ENCODE measurements at places on chromosomes 3 and 15.

DNA sequence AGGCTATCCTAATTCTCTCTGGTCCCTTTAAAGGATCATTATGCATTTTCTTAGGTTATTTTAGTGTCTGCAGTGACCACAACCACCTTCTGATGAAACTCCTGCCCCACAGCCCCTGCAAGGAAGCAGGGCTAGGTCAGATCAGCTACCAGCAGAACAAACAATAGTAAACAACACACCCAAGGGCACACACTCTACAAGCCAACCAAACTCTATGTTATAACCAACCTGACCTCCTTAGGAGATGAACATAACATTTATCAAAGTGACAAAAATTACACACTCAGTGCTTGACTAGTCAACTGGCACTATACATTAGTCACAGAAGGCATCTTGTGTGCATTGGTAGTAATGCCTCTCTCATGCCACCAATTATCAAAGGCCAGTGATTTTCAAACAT, 17.3 kb downstream of the DENND6A start:
- no peak for DNase-seq

DNA sequence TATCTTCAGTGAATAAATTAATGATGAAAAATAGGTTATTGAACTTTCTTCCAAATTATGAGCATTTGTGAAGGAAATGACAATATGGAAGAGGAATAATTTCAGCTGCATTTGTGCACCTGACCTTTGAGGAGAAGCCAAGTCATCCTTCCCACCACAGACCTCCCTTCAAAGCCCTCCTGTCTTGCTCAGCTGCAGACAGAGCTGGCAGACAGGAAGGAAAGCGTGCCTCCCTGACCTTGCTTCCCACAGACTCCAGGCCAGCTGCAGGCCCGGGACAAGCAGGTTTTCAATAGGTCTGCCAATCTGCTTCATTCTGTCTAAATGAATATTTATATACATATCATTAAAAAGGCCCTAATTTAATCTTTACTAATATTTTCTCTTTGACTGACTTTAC, 152.9 kb upstream of the RBMS3 start:
- DNase-seq = no peak

- no peak for DNase-seq
Measured at GRCh38 chr15:98524838-98525660, 123.3 kb upstream of the IGF1R start.

DNA sequence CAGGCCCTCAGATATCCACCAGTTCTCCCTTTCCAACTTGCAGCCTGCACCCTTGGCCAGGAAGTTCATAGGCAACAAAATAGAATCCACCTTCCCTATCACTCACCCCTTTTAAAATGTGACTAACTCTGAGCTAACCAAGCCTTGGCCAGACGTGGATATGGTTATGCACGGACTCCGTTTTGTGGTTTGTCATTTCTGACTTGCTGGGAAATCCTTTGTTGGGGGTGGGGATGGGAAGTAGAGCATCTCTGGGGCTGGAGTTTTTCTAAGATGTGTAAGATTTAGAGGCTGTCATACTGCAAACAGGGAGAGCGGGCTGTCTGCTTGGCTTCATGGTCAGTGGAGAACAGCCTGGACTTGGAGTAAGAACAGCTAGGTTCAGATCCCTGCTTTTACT, 62.6 kb downstream of the SMAD3 start:
- no peak for DNase-seq

DNA sequence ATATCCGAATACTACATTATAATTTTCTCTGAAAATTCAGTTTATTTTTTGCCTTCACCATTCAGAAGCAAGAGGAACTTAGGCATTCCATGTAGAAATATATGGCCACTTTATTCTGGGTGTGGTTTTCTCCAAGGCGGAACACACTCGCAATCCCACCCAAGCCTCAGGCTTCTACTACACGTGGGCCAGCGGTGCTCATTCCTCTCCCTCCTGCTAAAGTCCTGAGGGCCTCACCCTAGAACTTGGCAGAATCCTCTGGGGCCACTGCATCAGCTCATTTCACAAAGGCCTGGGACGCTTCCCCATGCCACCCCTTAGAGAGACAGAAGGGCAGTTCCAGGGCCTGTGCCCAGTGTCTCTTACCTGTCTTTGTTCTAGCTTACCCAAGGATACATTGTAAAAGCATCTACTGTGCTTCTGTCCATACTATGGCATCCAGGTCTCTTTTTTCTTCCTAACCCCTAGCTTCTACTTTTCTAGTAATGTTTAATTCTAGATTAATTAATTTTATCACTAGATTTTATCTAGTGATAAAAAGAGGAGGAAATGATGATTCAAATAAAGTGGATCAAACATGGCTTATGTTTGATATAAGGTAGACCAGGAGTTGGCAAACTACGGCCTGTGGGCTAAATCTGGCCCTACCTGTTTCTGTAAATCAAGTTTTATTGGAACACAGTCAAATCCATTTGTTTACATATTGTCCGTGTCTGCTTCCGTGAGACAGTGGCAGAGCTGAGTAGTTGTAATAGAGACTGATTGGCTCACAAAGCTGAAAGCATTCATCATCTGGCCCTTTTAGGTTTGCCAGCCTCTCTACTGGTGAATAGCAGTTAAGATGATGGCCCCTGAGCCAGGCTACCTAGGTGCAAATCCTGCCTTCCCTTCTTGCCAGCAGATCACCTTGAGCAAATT, 29.8 kb downstream of the LARS2 start:
- no peak for DNase-seq

GRCh38 chr15:71136159-71136783, 21.0 kb downstream of the THSD4 start:
- no peak for DNase-seq

GRCh38 chr3:178709051-178709450, 172.8 kb downstream of the KCNMB2 start:
- no peak for DNase-seq

DNA sequence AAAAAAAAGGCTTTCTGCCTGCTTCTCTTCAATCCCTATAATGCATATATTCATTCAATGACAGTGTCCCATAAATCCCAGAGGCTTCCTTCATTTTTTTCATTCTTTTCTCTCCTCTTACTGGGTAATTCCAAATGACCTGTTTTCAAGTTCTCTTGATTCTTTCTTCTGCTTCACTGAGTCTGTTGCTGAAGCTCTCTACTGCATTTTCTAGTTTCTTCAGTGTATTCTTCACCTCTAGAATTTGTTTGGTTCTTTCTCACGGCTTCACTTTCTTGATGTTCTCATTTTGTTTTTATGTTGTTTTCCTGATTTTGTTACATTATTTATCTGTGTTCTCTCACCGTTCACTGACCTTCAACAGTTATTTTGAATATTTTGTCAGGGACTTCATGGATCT, 141.6 kb downstream of the SCAPER start:
- DNase-seq = no peak
